ENCODE measurements at places on chromosomes 1 and 21.

- no peak for DNase-seq
These were observed 610.6 kb downstream of the KIF26B start for GRCh38 chr1:245765230-245766000.

DNA sequence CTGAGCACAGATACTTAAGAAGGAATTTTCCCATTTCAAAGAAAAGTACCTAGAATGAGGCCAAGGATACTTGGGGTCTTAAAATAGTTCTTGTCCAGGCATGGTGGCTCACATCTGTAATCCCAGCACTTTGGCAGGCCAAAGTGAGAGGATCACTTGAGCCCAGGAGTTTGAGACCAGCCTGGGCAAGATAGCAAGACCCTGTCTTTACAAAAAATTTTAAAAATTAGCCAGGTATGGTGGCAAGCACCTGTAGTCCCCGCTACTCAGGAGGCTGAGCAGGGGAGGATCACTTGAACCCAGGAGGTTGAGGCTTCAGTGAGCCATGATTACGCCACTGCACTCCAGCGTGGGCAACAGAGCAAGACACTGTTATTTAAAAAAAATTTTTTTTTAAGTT lies 29.0 kb downstream of the NFYC start:
- DNase-seq = no peak

GRCh38 chr21:25331286-25331685 lies 276.0 kb downstream of the MRPL39 start:
- no peak for DNase-seq

GRCh38 chr1:219568733-219569132 lies 44.2 kb downstream of the ZC3H11B start:
- no peak for DNase-seq

DNA sequence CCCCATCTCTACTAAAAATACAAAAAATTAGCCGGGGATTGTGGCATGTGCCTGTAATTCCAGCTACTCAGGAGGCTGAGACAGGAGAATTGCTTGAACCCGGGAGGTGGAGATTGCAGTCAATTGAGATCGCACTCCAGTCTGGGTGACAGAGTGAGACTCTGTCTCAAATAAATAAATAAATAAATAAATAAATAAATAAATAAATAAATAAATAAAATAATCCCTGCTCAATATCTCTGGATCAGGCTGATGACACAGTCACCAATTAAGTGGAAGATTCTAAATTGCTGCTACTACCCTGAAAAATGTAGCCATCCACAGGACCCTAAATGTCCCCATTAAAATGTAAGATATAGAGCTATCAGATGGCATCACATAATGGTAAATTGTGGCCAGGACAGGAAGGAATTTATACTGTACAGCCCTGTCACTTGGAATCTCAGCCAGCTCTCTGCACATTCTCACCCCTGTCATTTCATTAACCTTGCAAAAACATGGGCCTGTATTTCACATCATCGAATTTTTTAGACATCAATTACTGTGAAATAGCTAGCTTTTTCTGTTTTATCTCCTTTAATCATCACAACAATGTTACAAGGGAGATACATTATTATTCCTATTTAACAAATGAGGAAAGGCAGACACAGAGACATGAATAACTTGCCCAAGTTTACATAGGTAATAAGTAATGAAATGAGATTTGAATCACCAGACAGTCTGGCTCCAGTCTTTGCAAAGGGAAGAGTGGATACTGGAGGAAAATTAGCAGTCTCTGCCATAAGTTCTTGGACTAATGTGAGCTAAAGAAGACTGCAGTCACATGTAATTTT lies 56.7 kb upstream of the NTPCR start:
- DNase-seq = no peak

DNA sequence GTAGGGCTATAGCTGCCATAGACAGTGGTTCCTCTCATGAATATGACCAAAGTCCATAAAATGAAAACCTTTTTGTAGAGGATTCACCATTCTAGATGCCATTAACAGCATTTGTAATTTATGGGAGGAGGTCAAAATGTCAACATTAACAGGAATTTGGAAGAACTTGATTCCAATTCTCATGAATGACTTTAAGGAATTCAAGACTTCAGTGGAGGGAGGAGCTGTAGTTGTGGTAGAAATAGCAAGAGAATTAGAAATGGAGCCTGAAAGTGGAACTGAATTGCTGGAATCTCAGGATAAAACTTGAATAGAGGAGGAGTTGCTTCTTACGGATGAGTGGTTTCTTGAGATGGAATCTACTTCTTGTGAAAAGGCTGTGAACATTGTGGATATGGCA lies 65.4 kb upstream of the ESRRG start:
- no peak for DNase-seq

DNA sequence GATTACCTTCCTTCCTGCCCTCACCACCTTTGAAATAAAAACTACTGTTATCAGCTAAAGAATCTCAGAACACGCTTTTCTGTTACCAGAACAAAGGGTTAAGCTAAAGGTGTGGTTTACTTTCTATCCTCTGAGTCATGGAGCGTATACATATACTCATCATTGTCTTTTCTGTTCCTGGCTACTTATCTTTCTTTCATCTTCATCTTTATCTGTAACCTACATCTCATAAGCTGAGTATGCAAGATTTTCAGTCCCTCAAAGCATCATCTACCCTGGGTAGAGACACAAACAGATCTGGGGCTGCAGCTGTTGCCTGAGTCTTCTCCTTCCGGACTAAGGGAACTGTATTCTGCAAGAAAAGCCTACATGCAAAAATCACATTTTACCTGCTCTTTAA lies 75.6 kb downstream of the LMO4 start:
- no peak for DNase-seq

DNA sequence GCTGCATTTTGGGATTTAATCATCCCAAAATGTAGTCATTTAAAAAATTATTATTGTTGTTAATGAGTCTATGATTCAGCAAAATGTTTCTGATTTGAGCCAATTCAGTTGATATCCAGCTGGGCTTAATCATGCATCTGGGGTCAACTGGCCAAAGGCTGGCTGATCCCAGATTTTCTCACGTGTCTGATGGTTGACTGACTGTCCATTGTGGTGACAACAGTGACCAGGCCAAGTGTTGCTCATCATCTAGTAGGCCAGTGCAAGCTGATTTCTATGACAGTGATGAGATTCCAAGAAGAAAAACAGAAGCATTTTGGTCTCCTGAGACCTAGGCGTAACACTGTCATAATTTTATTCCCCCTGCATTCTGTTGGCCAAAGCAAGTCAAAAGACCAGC lies 80.1 kb upstream of the ZC3H11B start:
- DNase-seq = no peak

DNA sequence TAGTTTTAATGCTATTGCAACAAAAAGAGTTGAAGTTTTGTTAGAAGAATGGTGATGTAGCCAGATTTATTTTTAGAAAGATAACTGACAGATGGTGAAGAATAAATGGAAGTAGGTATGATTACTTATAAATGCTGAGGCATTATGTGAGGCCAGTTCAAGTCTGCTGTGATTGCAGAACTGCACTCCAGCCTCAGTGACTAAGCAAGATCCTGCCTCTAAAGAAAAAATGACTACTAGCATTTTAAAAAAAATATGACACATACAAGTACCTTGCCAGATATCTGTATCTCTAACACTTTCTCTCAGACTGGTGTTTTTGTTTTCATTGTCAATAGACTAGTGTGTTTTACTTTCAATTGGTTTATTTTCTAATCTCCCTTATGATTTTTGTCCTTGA lies 1242.4 kb upstream of the ADGRL4 start:
- DNase-seq = no peak

DNA sequence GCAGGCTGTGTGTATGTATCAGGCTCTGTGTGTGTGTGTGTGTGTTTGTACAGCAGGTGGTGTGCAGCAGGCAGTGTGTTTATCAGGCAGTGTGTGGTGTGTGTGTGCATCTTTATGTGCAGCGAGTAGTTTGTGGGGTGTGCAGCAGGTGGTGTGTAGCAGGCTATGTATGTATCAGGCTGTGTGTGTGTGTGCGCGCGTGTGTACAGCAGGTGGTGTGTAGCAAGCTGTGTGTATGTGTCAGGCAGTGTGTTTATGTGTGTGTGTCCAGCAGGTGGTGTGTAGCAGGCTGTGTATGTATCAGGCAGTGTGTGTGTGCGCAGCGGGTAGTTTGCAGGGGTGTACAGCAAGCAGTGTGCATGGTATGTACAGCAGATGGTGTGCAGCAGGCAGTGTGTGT lies 29.0 kb downstream of the PTPRF start:
- no peak for DNase-seq

GRCh38 chr1:87760654-87761053 lies 432.0 kb downstream of the LMO4 start:
- no peak for DNase-seq

DNA sequence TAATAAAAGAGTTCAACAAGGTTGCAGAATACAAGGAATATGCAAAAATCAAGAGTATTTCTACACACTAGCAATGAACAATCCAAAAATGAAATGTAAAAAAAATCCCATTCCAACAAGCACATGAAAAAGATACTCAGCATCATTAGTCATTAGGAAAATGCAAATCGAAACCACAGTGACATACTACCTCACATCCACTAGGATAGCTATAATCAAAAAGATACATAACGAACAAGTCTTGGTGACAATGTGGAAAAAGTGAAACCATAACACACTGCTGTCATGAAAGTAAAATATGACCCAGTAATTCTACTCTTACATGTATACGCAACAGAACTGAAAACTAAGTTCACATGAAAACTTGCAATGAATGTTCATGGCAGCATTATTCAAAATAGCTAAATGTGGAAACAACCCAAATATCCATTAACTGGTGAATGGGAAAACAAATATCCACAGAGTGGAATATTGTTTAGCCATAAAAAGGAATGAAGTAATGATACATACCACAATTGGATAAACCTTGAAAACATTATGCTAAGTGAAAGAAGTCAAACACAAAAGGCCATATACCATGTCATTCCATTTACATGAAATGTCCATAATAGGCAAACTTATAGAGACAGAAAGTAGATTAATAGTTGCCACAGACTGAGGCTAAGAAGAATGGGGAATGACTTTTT lies 34.3 kb downstream of the PIK3R3 start:
- no peak for DNase-seq

- DNase-seq = no peak
These were observed 21.9 kb downstream of the FASLG start for GRCh38 chr1:172680733-172681275.

GRCh38 chr1:160949881-160950280 lies 4.7 kb downstream of the ITLN2 start:
- DNase-seq = no peak

DNA sequence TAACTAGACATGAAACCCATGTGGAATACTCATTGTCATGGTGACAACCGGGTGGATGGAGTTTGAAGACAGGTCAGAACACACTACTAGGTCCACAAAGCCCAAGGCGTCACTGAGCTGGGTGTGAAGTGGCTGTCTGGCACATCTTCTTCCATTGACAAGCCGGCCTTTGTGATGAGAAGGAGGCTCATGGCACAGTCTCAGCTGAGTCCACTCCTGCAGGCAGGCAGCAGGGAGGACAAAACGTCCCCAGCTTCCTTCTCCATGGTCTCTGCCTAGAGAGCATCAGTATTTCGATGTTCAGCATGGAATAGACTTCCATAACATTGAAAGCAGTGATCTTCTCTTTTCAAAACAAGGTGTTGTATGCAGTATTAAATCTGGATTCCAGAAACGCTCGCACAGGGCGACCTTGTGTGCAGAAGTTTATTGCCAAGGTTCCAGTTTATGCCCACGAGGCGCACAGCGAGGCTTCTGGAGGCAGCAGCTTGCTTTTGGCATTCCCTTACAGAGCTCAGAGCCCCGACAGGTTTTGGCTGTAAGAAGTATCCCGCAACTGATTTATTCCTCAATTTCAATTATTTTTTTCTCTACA lies 104.2 kb downstream of the SIM2 start:
- no peak for DNase-seq

GRCh38 chr21:33080776-33081175 lies 10.8 kb downstream of the OLIG1 start:
- DNase-seq = no peak

DNA sequence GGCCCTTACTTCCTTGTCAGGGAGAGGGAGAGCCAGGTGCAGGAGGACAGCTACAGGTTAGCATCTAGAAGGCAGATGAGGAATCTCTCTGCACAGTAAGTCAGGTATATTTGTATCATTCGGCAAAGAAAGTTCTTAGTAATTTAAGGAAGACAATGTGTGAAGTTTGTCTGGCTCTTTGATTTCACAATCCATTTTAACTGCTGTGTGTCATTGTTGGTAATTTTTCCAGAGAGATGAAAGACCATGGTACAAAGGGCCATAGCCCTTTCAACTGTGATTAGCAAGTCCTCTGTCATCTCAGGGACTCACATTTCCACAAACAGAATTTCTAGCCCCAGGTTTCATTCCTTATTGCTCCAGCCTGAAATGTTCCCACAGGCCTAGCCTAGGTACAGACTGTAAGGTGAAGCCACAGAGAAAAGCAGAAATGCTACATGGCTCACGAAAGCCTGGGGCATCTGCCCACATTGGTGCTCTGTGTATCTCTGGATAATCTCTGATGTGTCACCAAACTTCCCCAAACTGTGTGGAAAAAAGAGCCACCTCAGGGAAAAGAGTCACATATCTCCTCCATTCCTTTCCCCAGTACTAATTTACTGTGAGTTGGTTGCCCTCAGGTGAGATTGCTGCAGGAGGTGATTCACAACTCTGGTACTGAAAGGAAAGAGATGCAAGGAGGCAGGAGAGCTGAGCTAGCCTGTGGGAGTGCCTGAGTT lies 70.6 kb downstream of the SYT6 start:
- no peak for DNase-seq

- no peak for DNase-seq
These were observed 246.7 kb downstream of the HLX start for GRCh38 chr1:221125976-221126375.

GRCh38 chr21:43332861-43333297 lies 94.1 kb downstream of the SIK1 start:
- no peak for DNase-seq

DNA sequence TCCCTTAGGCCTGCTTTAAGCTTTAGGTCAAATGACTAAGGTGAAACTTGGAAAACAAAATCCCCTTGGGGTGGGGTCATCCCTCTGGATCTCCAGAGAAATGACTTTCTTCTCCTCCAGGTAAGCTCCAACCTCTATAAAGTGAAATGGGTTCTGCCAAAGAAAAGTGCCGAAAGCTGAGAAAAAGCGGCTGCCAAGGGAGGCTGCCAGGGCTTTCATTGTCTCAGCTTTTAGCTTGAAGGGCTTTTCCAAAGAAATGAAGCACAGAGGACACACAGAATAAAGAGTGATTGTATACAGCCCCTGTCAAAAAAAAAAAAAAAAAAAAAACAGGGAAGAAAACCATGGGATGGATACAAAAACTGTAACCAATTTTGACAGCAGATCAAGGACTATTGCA lies 126.9 kb downstream of the TGFBR3 start:
- DNase-seq = no peak

DNA sequence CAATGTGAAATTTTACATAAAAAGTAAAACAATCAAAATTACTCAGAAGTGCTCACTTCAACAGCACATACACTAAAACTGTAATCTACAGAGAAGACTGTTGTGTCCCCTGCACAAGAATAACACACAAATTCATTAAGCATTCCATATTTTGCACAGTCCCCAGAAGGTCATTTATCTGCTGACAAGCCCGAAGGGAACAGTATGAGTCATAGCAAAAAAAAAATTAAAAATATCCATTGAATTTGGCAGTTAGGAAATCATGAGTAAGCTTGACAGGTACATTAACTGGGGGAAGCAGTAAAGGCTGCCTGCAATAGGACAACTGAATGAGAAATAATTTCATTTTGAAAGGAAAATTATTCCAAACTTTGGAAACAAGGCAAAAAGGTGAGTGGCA lies 3.3 kb upstream of the CACYBP start:
- no peak for DNase-seq

- no peak for DNase-seq
These were observed 513.6 kb downstream of the USP25 start for GRCh38 chr21:16243396-16243795.
